ENCODE measurements at places on chromosomes 3 and 15.

GRCh38 chr3:128996200-128996599, 2.3 kb upstream of the CFAP92 start:
- no peak for DNase-seq

DNA sequence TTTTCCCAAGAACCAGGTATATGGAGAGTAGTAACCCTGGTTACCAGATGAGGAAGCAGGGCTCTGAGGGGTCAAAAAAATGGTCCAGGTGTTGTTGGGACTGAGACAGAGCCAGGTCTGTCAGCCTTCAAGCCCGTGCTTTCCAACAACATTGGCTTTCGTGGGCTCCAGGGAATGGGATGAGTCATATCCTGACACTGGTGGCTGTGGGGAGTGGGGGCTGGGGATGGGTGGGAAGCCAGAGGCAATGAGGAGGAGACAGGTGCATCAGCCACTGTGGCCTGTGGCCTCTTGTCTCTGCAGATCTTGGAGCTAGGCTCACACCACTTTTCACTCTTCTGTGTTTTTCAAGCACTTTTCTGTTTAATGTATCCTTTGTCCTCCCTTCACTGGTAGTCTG, 38.2 kb downstream of the CORO2B start:
- no peak for DNase-seq

DNA sequence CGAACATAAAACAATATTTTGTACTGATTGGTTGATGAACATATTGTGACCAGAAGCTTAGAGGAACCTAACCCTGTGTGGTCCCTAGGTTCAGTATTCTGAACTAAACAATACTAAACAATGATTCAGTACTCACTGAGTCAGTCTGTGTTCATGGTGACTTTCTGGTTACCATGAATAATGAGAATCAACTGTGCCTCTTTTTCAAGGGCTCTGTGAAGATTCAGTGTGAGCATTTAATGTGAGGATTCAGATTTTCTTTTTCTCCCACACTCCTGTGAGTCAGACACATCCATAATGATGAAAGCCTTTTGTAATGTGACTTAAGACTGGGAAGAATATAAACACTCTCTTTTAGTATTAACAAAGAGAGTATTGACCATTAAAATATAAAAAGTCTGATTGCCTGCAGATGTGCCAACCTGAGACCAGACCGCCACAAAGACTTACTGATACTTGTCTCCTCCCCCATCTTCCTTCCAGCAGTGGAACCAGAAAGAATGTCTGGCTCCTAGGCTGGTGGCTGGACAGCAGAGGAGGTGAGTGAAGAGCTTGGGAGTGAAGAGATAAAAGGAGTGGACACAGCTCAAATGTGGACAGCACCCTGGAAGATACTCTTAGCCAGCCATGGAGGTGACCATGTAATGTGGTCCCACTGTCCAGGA, 17.6 kb upstream of the ACTL6A start:
- no peak for DNase-seq

- DNase-seq: no peak
Observed at GRCh38 chr3:138025553-138025952, 15.6 kb downstream of the CLDN18 start.

GRCh38 chr3:131630097-131630496, 127.3 kb upstream of the MRPL3 start:
- DNase-seq: no peak

DNA sequence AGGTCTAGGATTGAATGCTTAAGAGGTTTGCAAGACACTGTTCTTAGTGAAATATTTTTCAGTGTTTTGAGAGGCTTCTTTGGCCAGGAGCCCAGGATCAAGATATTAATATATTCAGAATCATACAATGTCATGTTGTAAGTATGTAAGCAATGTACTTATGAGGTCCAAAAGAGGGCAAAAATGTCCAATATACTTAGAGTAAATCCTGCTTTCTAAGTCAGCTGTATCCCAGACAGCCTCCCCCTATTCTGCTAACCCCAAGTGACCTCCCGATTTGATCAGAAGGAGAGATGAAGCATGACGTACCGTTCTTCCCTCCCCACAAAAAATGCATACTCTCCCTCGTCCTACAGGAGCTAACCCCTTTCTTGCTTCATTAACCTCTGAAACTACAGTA, 70.9 kb downstream of the CHAC1 start:
- no peak for DNase-seq

- no peak for DNase-seq
Observed at GRCh38 chr15:64865998-64866520, 24.3 kb downstream of the PLEKHO2 start.

GRCh38 chr15:90885432-90886290, 1.4 kb downstream of the FES start:
- peak; percentile 90 for DNase-seq

DNA sequence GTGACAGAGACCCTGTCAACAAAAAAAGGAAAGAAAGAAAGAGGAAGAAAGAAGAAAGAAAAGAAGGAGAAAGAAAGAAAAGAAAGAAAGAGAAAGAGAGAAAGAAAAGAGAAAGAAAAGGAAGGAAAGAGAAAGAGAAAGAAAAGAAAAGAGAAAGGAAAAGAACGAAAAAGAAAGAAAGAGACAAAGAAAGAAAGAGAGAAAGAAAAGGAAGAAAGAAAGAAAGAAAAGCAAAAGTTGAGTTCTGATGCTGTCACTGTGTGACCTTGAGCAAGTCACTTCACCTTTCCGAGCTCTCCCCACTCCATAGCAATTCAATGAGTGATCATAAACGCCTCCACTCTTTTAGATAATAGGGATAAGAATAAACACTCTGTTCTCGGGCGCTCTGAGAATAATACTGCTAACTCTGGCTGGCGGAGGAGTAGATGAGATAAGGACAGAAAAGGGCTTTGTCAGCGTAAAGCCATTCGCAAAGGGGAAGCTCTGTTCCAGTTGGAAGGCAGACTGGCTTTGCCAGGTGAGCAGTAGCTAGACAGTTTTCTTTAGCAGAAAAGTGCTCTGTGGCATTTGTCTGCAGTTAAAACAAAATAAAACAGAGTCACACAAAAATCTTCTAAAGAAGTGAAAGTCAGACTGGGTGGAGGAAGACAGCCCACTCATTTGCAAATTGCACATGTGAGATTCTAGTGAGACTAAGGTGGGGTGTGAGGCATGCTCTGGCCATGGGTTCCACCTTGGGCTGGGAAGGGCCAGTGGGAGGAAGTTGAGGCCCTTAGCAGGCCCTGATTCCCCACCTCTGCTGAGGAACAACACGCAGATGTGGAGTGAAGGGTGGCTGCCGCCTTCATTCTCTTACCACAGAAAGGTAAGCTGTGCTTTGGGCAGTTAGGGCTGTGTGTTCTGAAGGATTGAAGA, 9.6 kb upstream of the FLNB start:
- no peak for DNase-seq

GRCh38 chr15:77905301-77905920, 172.1 kb downstream of the TBC1D2B start:
- no peak for DNase-seq

DNA sequence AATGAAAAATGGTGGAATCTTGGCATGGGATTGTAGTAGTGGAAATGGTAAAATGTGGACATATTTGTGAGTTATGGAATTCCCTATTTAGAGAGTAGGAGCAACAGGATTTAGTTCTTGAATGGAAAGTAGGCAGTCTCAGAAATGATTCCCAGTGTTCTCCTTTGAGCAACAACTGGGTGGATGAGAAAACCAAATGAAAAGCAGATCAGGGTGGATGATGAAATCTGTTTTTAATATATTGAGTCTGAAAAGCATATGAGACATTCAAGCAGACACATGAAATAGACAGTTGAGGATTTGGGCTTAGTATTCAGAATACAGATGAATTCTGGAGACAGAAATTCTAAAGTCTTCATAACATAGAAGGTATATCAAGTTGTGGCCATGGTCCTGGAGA, 451.3 kb downstream of the LPP start:
- no peak for DNase-seq

- DNase-seq: no peak
Observed at GRCh38 chr15:60917461-60918145, 311.5 kb downstream of the RORA start.

DNA sequence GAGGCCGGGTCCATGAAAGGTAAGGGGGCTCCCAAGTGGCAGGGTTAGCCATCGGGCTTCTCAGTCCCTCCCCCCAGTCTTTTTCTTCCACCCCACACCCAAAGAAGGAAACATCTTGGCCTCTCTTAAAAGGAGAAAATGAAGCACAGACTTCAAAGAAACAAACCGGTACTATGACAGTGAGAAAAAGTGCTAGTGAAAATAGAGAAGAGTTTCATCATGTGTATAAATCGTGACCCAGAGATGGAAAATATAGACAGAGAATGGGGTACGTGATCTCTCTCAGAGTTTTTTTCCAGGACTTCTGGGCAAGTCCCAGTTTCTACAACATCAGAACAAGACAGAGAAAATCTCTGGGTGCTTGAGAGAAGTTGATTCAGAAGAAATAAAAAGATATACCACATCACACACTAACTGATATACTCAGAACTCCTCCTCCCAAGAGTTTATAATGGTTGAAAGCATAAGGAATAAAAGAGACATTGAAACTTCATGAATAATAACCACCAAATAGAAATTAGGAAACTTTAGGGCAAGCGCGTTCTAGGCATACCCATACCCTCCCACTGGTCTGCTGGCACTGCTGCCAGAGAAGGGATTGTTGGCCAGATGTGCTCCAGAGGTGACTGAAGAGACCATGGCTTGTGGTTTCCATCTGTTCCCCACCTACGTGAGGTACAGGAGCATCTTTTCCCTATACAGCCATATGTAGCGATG, 318.9 kb upstream of the CHRM5 start:
- no peak for DNase-seq

- DNase-seq: no peak
Observed at GRCh38 chr3:127819656-127820055, 2.7 kb downstream of the MGLL start.

DNA sequence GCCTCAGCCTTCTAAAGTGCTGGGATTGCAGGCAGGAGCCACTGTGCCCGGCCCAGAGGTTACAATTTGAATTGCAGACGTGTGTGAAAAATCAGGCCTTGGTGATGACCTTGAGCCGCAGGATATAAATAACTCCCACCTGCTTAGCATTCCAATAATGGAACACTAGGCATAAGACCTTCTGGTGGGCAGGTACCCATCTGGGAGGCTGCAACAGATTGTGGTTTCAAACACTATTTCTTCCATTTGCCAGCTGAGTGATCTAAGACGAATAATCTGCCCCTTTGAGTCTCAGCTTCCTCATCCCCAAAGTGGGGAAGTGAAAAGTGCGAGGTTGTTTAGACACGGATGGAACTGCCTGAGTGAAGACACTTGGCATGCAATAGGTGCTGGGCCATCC, 47.7 kb upstream of the HERC1 start:
- no peak for DNase-seq

GRCh38 chr15:70833861-70834765, 19.8 kb downstream of the LARP6 start:
- DNase-seq: no peak

GRCh38 chr3:9497821-9498565, 55.6 kb downstream of the LHFPL4 start:
- DNase-seq: no peak

DNA sequence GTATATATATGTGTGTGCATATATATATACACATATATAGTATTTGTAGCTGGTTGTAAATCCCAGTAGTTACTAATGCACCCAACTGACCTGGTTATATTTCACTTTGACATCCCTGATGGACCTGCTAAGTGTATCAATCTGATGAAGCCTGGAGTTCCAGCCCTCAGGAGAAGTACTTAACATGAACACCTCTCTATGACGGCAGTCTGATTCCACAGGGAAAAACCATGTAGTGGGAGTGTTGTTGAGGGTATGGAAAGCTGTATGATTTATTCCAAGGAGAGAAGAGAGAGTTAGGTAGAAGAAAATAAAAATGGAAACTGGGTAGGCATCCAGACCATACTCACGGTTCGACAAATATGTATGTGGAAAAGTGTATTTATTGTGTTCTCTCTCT, 531.2 kb upstream of the SEMA6D start:
- DNase-seq: no peak

GRCh38 chr15:47337836-47338235, 379.5 kb upstream of the SEMA6D start:
- no peak for DNase-seq

GRCh38 chr3:146130881-146131371, 30.1 kb downstream of the PLOD2 start:
- no peak for DNase-seq

DNA sequence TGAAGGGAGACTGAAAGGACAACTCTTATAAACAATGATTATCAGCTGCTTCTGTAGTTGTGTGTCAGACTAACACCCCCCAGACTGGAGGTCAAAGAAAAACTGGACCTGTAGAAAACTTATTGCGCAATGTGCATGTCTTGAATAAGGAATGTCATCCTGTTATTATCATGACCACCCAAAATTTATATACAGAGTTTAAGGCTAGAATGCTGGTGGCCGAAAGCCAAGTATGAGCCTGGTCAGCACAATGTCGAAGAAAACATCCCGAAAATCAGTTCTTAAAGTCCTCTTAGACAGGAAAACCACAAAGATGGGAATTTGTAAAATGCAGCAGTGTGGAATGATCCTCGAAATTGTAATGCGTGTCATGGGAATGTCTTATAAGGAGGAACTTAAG, 29.3 kb downstream of the RFTN1 start:
- no peak for DNase-seq

DNA sequence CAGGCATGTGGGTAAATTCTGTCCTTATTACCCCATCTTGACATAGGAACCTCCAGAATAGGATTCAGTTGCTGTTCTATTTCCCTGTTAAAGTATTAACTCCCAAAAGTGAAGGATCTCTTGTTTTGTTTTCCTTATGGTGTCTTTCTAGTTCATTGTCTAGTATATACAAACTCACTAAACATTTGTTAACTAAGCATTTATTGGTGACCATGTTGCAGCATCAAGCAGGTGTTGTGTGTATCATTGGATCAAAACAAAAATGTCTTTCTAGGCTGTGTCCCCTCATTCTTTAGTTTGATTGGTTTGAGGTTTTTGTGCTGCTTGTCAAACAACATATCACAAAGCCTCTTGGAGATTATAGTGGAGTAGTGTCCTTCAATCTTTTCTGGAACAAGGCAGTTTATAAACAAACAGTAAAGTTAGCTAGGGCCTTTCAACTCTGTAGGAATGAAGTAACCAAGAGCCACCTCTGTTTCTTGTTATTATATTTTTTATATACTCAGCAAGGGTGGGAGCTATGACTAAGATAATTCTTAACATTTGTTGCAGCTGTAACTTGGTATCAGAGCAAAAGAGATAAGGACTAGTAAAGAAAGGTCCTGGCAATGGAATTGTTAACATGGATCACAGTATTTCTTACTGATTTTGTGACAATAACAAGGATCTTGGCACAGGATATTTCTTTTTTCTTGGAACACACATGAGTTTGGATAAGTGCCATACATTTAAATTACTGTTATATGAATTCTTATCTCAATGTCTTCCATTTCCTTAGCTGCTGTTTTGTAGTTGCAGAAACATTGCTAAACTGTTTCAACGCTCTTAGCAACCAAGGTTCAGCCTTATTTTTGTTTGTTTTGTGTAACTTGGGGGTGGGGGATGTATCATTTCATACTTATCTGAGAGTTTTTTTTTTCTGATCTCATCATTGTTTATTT, 49.3 kb downstream of the TMOD3 start:
- no peak for DNase-seq

- DNase-seq: no peak
Observed at GRCh38 chr3:62183969-62184368, 189.4 kb downstream of the FEZF2 start.

GRCh38 chr3:45109771-45110508, 36.2 kb downstream of the CDCP1 start:
- no peak for DNase-seq

- DNase-seq: peak; percentile 72
Observed at GRCh38 chr15:73051807-73052652, at the start of gene NEO1. Gene NEO1, plus strand, starts transcription at chr15:73052463. Its CDS starts 213 bp downstream, at chr15:73052676.

Data from activated naive CD8-positive, alpha-beta T cell treated with anti-CD3 and anti-CD28 coated beads, Interleukin-2, amount 50 U/mL, for 24 hours (primary cell).